ENCODE measurements at places on chromosomes 5 and 9.

GRCh38 chr5:68243681-68244080, 28.1 kb downstream of the PIK3R1 start:
- DNase-seq = no peak

DNA sequence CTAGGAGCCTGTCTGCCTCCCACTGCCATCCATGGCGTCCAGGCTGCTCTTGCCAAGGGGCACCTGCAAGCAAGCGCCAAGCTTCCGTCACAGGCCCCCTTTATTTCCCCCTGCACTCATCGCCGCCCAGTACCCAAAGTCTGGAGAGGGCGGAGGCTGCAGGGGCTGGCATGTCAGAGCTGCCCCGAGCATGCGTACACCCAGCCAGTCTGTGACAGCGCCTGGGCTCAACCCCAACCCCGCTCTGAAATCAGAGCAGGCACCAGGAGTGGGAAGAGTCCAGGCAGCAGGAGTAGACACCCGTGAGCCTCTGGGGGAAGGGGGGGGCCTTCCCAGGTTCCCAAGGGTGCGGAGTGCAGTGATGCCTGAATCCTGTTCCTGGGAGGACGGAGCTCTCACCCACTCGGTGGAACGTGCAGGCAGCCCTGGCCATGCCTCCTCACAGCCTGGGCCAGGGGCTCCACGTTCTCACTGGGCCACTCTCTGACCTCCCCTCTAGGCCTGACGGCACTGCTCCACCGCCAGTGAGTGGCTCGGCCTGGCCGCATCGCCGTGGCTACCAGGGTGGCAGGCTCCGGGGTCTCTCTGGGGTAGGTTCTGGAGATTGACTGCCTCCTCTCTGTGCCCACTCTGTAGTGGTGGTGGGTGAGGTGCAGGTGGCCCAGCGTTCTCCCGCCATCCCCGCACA, 469.0 kb downstream of the CDH9 start:
- no peak for DNase-seq

- no peak for DNase-seq
Measured at GRCh38 chr9:108996643-108997042, 16.7 kb downstream of the CTNNAL1 start.

DNA sequence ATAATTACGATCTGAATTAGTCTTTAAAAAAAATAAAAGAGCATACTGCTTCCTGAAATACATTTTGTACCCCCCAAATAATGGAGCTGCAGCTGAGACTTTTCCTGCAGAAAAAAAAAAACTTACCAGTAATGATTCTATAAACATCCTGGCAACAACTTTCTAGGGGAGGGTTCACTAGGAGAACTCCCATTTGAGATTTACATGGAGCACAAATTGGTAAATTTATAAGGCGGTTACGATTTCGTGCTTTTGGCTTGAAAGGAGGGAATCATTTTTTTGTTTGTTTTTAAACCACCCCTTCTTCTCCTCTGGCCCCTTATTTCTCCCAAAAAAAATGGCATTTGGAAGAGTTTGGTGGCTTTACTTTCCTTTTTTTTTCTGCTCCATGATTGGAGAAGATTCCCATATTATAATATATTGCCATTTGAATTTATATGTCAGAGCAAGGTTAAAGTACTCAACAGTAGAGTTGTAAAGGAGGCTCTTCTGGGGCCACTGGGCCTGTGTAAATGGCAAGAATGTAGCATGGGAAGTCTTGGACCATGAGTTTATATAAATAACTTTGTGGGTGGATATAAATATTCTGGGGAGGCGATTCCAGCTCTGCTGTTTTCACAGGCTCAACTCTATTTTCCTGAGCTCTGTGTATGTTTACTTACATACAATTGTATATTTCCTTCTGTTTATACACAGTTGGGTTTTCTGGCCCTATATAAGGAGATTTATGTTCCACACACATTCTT, 159.9 kb downstream of the CSNK1G3 start:
- no peak for DNase-seq

DNA sequence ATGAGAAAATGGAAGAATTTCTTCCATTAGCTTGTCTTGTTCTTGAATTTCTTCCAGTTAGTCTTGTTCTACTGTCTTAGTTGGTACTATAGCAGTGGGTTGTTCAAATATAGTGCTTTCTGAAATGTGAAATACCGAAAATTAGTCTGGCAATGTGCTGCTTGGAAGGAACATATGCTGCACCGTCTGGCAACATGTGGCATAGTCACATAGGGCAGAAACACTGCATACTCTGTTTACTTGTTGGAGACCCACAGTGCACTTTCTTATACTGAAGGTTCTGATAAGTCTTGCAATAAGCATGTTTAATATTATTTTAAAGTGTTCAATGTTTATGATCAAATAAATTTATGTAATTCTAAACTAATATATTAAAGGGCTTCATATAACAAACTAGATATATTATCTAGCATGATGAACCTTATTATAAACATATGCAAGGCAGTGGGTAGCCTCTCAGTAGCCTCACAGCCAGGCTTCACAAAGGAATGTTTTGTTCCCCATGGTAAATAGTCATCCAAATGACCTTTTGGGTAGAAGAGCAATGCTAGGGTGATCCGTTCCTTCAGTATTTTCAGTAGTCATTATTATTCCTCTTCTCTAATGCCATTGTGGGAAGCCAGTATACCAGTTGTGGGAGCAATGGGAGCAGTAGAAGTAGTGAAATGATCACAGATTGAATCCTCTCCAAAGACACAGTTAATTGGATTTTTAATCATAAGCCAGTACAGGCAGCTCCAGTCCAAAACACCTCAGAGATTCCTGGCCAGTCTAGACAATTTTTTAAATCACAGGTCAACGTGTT, 1106.7 kb downstream of the DTWD2 start:
- DNase-seq = no peak

DNA sequence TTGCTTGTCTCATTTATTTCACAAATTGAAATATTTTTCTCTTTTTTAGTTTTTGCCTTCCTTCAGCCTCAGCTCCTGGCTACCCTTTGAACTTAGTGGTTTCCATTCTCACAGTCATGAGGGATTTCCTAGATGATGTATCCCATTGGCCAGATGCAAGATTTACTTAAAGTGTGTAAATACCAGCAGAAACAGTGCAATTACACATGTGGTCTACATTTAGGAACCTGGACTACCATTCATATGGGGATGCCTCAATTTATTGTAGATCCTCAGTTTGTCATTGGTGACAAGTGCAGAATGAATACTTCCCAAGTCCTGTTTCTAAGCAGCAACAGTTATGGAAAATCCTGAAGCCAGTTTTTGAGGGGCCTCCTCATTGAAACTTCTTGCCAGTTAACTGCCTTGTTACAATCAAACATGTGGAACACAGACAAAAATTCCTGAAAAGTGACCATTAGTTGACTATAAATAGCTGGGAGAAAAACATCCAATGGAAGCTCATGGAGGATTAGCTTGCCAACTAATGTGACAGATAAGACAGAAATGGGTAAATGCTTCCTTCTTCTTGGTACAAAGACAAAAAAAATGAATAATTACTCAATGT, 113.6 kb upstream of the FER start:
- DNase-seq = no peak

DNA sequence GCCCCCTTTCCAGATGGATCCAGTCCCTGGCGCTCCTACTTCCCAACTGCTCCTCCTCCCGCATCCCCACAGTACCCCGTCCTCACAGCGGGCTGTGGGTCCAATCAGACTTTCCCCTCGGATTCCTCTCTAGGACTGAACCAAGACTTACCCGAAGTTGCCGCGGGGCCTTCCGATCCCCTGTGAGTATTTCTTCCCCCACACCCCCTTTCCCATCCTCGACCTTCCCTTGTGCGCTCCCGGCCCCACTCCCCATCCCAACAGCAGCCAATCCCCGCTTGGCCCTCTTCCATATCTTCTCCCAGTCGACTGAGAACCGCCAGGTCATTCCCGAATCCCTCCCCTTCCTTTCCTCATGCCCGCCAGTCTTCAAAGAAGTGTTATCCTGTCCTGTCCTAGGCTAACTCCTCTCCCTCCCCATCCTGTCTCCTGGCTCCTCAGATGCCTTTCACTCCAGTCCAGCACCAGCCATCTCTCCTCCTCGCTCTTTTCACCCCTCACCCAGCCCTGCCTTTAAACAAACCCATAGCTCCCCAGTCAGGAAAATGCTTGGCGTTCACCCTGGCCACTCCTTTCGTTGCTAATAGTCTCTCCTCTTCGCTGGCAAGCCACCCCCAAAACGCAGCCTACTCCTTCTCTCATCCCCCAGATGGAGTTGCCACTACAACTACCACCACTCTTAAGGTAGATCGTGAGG, 646 bp downstream of the SWI5 start:
- DNase-seq = no peak

GRCh38 chr9:4116723-4117460, 183.0 kb downstream of the GLIS3 start:
- DNase-seq = no peak

DNA sequence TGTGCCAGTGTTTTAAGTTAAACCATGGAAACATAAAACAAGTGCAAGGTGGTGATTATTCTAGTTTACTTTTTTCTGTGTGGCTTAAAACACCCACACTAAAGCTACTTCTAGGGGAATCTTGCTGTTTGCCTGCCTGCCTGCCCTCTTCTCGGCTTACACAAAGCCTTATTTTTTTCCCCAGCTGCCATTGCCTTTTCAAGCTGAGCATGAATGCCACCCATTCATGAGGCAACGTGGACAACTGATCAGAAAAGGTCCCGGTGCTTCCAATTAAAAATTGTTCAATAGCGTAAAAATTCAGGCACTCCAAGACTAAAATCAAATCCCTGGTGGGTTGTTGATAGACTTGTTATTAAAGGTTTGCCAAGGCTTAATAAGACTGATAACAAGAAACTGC, 401.4 kb downstream of the TMEM161B start:
- no peak for DNase-seq

DNA sequence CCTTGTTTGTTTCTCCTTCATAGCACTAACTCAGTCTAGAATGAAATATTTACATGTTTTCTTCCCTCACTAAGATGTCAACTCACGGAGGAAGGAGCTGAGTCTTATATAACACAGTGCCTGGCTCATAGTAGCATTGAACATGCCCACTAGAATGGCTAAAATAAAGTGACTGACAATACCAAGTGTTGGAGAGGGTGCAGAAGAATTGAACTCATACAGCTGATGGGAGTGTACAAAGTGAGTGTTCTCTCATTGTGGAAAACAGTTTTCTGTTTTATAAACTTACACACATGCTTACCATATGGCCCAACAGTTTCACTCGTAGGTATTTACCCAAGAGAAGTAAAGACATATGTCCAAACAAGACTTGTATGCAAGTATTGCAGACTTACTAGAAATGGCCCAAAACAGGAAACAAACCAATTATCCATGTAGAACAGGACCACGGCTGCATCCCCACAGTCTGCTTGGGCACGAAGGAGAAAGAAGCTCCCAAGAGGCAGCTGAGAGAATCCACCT, 87.5 kb downstream of the PPARGC1B start:
- DNase-seq = no peak

- DNase-seq = no peak
Measured at GRCh38 chr5:58469896-58470295, 10.0 kb upstream of the PLK2 start.

DNA sequence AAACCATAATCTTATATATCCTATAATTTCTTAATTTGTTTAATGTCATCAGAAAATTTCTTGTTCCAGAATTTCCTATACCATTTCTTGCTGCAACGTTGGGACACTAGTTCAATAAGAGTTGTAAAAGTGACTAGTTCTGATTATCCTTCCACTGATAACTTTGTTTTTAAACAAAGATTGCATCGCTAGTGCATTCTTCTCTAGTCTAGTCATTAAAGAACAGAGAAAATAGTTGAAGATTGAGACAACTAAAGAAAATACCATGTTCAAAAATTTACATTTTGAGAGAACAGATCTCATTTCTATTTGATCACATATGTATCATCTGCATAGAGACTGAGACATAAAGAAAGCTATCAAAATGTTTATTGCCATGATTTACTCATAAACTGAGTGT, 1888.2 kb downstream of the EFNA5 start:
- no peak for DNase-seq

GRCh38 chr9:20184541-20184940, 395.7 kb upstream of the SLC24A2 start:
- DNase-seq = no peak

DNA sequence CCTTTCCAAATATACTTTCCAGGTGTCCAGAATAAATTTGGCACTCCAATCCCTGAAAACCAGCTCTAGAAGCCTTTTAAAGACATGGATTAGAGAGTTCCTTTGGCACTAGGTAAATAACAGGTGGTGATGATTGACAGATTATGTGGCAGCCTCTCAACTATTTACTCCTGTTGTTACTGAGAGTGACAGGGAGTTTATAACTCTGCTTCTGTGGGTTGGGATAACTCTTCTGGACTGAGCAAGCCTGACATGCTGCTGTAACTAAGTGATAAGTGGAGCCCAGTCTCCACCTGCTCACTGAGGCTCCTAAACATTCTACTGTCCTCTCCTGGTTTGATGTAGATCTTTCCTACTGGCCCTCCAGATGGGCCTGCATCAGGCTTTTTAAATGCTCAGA, 693.2 kb upstream of the FTMT start:
- no peak for DNase-seq
